Effector CD4-positive, alpha-beta T cell (primary cell): ENCODE measurements at places on chromosomes 2 and 18.

GRCh38 chr2:113169586-113169985, 4.2 kb upstream of the PSD4 start:
- no peak for DNase-seq

GRCh38 chr2:24881623-24882022, 38.4 kb downstream of the ADCY3 start:
- no peak for DNase-seq

- DNase-seq = no peak
These were observed 42.6 kb downstream of the FOSL2 start for GRCh38 chr2:28435241-28435640.

DNA sequence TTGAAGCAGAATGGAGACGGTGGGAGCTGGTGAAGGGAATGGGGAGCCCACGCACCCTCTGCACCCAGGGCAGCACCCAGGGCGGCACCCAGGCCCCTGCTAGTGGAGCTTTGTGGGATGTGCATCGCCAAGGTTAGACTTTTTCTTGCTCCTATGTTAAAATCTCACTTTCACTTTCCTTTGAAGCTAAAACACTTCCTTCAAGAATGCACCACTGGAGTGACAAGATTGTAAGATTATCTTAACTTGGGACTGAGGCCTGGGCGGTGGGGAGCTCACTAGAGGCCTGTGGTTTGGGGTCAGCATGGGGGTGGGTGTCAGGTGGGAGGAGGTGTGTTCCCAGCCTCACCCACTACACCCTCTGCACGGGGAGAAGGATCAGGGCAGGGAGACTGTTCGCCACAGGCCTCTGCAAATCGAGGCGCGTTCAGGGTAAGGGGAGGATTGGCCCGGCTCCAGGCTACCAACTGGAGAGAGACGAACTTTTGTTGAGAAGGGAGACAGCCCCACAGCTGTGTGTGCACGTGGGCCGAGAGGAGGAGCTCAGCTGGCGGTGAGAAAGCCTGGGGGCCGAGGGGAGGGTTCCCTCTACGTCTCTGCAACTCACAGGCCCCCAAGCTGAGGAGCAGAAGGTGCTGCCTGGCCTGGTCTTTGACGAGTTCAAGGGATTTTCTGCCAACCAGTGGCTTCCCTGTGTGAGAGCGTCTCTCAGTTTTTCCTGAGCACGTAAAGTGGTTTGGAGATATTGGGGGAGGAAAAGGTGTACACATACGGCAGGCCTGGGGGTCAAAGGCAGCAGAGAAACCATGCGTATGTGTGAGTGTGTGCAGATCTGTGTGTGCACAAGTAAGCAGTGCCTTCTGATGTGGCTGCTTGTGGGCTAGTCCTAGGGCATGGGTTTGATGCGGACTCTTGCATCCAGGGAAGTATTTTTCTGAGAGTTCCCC, 147.7 kb downstream of the KLHL29 start:
- no peak for DNase-seq

GRCh38 chr2:231433990-231434389, 30.3 kb downstream of the NCL start:
- DNase-seq = no peak

- no peak for DNase-seq
These were observed 4.1 kb downstream of the MTA3 start for GRCh38 chr2:42572297-42573081.

- DNase-seq = no peak
These were observed 85.6 kb downstream of the EHD3 start for GRCh38 chr2:31319406-31320175.

GRCh38 chr18:9113468-9114149, 11.1 kb downstream of the NDUFV2 start:
- DNase-seq = no peak
